Femur (tissue), 1 donor: ENCODE measurements at places on chromosomes 16 and 17.

DNA sequence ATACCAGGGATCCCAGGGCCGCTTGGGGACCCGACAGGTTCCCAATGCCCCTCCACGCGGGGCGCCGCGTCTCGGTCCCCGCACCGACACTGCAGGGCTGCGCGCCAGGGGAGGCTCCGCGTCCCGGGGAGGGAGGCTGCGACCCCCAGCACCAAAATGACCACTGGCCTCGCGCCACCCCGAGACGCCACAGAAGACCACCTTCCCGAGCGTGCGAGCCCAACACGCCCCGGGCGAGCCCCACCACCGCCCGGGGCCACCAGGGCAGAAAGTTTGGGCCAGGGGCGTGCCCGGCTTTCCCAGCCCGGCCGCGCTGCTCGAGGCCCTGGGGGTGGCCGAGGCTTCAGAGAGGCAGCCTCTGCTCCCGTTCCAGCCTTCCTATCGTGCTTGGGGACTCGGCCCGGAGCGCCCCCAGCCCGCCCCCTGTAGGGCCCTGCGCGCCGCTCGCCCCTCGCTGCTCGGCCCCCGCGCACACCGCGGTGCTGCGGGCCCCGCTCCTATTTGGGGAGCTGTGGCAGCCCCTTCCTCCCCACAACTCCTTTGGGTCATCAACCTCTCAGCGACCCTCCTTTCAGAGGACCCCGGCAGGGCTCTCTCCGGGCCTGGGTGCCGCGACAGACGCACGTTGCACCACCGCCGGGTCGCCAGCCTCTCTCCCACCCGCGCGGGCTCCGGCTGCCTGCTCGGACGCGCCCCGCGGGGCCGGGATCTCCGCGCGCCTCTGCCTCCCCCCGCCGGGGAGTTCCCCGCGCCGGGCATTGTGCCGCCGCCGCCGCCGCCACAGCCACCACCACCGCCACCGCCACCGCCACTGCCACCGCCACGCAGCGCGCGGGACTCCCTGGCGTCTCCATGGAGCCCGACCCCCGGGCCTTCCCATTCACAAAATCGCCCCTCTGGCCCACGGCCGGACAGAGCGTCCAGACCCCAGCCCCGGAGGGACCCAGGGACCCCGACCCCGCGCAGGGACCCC is 892 bp downstream of the RBFOX3 start:
- DNase-seq: no peak

GRCh38 chr17:36686123-36686669 is 84.8 kb downstream of the MRM1 start:
- no peak for DNase-seq

- no peak for DNase-seq
These were observed 19.9 kb downstream of the TBX2 start for GRCh38 chr17:61419496-61420046.

- peak; percentile 61 for DNase-seq
These were observed 15.5 kb downstream of the MAP1LC3B start for GRCh38 chr16:87407511-87408112.

- no peak for DNase-seq
These were observed 65.2 kb downstream of the SRCIN1 start for GRCh38 chr17:38540514-38541045.

GRCh38 chr16:72890587-72890986 is 157.3 kb downstream of the ZFHX3 start:
- DNase-seq: no peak
